ENCODE measurements at places on chromosomes 13 and 19. TPM values are rescaled to one million over a fixed set of nuclear protein-coding genes. Genes with fewer than 3 reads are reported as not detected.

LAIR1 gene
- not detected for total RNA-seq

APOC1 gene
- total RNA-seq = not detected

ZNF665 gene
- 3.9 TPM for total RNA-seq

DNA sequence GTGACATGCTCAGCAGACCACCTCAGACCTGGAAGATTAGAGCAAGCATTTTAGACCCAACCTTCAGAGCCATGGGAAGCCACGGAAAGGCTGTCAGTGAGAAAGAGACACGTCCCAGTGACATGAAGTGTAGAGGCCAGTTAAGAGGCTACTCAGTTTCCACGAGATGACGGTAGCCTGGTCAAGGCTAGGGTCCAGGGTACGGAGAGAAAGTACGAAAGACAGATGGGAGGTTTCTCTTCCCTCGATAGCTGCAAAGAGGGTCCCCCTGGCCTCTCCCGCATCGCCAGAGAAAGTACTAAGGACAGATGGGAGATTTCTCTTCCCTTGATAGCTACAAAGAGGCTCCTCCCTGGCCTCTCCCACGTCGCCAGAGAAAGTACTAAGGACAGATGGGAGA lies 8.6 kb downstream of the ZSCAN5A start:
- DNase-seq = no peak

DNA sequence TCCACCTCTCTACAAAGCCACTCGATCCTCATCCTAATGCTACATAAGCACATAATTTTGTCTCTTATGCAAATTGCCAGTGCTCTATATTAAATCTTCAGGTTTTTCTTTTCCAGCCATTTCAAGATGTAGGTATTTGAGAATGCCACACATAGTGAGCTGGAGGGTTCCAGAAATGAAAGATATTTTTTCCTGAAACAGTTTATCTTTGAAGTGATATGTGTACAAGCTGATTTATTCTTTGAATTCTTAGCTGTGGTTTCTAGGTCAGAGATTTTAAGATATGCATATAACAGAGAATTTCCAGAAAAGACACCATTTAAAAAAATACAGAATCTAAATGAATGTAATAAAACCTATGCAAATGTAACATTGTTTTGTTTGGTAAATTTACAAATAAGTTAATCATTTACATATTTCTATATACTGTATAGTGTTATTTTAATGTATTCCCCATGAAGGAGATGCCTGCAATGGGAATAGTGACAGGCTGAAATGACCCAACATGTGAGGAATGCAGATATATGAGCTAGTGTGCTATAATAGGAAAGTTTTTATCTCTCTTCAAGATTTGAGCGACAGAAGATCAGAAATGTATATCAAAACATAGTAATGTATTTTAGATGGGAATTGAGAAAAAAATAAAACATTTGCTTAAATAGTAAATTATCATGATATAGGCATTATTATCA lies 570.2 kb downstream of the SLITRK1 start:
- peak; percentile 21 for DNase-seq

DNA sequence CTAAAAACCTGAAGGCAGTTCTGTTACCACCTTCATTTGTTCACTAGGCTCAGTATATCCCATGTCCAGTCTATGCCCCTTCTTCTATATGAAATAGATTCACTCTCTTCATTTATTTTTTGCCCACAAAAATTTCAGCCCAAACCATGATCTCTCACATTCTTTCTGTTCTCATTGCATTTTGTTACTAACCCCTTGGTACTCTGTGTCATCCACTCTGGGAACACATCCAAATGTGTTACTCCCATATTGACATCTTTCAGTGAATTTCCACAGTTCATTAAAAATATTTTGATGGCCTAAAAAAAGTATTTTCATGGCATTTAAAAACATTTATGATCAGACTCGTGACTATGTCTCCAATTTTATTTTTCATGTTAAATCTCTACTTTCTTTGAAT lies 378.9 kb downstream of the SLITRK1 start:
- peak; percentile 73 for DNase-seq

DNA sequence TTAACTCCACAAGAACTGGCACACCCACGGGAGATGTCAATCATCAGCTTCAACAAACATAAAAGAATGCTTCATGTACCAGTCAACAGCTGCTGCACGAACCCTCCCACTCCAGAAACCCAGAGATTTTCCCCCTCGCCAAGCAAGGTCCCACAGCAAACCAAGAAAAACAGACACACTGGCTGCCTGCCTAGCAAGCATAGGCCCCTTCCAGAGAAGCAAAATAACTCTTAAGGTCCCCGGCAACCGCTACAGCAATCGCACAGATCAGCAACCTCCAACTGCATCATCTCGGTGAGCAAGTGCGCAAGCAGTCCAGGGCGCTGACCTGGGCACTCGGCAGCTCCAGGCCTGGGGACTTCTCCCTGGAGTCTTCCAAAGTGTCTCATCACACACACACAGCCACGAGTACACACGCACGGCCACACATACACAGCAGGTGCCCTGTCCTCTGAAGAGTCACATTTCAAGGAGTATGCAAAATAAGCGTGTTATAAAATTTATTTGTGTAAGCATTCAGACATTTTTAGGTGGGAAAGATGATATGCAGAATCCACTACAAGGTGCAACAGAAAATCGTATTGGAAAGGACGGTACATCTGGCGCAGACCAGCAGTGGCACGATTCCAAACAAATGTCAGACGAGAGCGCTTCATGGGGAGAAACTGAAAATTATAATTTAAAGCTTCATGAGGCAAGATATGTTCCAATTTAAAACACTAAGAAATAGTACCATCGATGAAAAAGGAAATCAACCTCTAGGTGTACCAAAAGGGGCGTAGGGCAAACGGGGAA lies 125.0 kb downstream of the STK24 start:
- peak; percentile 86 for DNase-seq

DNA sequence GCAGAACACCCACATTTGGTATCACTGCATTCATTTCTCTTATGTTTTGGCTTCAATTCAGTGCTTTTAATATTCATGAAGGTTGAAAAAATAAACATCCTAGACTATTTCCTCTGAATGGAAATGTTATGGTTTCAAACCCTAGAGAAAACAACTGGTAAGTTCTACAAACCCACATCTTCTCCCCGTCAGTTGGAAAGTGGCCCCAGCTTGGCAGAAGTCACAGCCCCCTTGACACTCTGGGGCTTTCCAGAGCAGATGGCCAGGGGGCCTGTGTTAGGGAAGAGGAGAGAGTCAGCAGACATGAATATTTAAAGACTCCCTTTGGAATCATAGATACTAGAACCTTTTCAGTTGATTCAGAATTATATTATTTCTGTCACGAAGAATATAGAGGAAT lies 123.9 kb downstream of the SHISA2 start:
- DNase-seq = no peak

DNA sequence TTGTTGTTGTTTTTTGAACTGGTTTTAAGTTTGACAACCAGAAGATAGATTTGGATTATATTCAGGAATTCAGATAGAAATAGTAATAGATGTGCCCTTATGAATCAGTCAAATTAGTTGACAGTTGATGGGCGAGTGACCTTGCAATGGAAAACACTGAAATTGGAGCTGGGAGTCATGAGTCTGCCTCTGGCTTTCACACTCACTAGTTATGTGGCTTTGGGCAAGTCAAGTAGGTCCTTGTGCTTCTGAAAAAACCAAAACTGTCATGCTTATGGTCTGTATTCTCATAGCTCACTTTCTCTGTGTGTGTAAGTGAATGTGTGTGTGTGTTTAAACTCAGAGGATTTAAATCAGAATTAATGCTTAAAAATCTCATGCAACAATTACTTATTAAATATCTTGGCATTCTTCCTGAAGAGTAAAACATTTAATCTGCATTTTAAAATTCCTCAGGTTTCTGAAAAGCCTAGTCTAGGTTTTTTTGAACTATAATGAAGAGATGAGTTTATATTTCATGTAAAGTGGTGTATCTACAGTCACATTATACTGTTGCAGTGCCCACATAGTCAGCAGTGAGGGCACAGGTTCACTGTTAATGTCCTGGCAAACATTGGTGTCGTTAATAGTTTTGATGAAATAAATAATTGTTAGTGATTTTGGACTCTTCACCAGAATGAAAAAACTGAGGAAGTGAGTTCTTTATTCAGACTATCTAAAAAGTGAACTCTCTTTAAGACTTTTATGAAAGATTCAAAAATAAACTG lies 32.5 kb downstream of the UCHL3 start:
- no peak for DNase-seq

- peak; percentile 29 for DNase-seq
These were observed 149.4 kb upstream of the FBXL3 start for GRCh38 chr13:77176350-77176749.

GRCh38 chr13:50701469-50701868 lies 142.0 kb downstream of the DLEU7 start:
- DNase-seq = no peak

GRCh38 chr19:2488942-2489731 lies 13.2 kb downstream of the GADD45B start:
- DNase-seq = peak; percentile 82

- no peak for DNase-seq
These were observed 290.7 kb upstream of the MIR17HG start for GRCh38 chr13:91056746-91057145.

DNA sequence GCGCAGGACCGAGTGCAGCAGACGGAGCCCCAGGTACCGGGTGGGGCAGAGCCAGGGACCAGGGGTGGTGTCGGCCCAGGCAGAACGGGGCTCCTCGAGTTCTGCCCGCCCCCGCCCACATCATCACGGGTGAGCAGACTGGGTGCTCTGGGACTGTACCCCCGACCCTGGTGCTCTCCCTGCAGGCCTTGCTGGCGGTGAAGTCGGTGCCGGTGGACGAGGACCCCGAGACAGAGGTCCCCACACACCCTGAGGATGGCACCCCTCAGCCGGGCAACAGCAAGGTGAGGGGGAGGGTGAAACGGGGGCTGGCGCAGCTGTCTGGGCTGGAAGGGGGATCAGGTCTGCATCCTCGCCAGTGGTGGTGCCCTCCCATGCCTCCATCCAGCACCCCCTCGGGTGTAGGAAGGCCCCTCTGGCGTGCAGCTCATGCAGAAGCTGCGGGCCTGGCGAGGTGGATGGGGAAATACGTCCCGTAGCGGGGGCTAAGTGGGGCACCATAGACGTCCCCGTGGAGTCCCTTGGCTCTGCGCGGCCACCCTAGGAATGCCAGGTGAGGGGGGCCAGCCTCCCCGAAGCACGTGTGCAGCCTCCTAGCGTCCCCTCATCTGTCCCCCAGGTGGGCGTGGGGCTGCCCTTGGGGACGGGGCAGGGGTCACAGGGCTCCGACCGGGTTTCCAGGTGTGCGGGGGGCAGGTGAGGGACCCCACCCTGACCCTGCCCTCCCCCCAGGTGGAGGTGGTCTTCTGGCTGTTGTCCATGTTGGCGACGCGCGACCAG lies 6.4 kb downstream of the APC2 start:
- no peak for DNase-seq
